ENCODE measurements at places on chromosomes 7 and 10.

DNA sequence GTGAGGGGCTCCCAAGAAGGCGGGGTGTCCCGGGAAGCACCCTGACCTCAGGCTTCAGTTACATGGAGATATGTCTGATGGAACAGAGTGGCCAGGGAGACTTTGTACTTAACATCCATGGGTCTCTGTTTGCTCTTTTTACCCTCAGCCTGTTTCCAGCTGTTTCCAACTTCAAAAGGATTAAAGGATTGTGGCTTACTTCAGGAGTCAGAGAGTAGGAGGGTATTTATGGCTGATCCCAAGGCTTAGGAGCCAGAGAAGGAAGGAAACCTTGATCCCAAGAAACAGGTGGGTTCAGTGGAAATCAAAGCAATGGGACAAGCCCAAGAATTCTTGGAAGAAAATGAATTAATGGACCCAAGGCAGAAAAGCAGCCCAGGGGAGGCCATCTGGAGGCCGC lies 37.7 kb upstream of the ZNF438 start:
- no peak for DNase-seq

GRCh38 chr10:63670291-63670898 lies 149.2 kb downstream of the REEP3 start:
- DNase-seq = peak; percentile 39

DNA sequence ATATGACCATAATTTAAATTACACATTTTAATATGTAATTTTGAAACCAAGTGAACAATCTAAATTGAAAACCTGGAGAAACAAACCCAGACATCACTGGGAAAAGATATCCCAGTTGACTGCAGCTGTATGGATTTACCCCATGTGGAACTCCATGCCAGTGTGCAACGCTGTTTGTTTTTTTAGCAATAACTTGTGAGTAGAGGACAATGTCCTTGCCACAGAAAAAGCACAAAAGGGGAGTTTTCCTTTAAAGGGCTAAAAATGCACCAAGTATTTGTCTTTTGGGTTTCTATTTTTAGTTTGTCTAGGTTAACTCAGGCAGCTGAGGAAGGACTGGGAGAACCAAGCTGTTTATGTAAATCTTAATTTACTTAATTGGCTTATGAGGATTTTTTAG lies 15.1 kb upstream of the COL17A1 start:
- DNase-seq = no peak

DNA sequence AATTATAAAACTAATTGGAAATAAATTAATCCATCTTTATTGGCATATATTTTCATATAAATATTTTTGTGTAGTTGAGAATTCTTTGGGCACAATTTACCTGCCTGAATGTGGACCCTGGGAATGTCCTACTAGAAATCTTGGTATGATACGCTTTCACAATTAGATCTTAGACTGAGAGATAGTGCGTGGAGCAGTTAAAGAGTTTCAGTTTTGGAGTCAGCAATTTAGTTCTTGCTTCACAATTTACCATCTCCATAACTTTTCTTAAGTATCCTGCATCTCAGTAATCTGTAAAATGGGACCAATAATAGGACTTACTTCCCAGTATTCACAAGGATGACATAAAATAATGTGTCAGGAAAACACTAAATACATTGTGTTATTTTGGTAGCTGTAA lies 2.0 kb downstream of the MTPN start:
- DNase-seq = no peak

DNA sequence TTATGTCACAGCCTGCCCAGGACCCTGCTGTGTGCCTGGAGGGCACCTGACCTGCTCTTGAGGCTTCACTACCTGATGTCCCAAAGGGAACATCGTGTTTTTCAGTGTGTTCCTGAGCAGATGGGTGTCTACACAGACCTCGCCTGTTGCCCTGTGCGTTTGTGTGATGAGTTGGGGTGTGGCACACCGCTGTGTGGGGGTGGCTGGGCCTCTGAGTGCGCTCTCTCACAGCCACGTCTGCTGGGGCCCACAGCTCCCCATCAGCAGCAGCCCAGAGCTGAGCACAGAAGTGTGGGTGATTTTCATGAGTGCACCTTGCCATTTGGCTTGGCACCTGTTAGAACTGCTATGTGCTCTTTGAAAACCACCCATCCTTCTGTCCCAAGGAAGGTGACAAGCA lies 121.5 kb downstream of the NKX6-2 start:
- no peak for DNase-seq

DNA sequence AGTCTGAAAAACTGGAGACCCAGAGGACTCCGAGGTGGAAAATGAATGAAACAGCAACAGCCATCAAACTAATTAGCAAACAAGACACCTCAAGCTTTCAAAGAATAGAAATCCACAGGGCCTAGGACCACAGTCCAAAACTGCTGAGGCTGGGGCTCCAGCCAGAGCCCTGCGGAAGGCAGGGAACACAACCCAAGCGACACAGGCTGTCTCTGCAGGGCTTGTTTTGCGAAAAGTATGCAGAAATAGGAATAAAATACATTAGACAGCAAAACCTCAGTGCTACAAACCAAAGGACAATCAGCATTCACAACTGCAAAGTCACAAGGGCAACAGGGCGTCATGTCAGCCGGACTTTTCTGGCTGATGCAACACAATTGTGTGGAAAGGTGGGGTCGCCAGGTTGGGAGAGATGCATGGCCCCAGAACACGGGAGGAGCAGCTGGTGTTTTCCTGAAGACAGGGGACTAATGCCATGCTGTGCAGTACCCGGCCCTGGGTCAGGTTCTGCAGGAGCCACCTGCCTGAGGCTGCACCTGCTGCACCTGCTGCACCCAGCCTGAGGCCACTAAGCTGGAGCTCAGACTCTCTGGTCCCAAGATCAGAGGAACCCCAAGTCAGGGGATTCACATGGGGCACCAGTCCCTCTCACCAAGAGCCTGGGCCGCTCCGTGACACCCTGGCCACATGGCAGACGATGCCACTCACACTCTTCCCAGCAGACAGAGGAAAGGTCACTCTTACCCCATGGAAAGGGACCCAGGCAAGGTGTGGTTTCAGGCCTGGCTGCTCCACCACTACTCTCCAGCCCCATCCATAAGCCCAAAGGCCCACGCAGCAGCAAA lies 74.2 kb downstream of the MAD1L1 start:
- DNase-seq = no peak

DNA sequence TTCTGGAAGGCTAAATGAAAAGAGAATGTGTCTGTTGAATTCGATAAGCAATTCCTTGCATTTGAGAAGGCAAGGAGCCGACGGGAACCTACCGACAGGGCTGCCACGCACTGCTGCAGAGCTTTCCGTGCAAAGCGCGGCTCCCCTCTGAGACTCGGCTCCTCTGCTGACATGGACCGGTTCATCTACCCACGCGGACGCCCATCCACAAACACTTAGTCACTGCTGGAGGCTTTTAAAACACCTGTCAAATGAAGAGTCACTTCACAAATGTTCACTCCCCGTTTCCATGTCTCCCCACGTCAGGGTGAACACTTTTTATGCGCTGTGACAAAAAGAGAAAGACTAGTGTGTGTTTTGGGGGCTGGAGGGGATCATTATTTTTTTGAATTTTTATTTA lies 32.0 kb downstream of the AMZ1 start:
- no peak for DNase-seq

DNA sequence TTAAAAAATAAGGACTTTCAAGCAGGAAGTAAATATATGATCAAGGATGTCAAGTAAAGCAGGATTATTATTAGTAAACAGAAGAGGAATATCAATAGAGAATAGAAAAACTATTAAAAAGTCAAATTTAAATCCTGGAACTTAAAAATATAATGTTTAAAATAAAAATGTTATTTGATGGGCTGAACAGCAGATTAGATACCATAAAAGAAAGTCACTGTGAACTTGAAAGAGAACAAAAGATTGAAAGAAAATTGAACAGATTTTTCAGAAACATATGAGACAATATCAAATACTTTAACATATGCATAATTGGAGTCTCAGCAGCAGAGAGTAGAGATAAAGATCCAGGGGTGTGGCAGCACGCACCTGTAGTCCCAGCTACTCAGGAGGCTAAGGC lies 1213.7 kb upstream of the AUTS2 start:
- DNase-seq = no peak

- DNase-seq = no peak
Observed at GRCh38 chr7:147062897-147063296, 946.3 kb downstream of the CNTNAP2 start.

DNA sequence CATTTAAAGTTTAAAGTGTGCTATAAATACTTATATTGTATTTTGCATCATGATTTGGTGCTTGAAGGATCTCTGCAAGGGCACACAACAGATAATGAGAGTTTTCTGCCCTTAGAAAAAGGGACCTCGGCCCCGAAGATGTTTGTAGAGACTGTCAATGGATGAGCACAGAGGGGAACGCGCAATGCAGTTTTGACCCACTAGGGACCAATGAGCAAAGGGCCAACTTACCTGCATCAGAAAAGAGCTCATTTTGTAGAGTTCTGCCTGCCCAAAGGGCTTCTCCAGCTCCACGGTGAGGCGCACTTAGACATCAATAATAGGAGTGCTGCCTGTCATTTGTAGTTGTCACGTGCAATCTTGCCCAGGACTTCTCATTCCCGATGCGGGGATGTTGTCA lies 91.1 kb downstream of the BUB3 start:
- DNase-seq = no peak

GRCh38 chr10:21318540-21319167 lies 206.8 kb downstream of the SKIDA1 start:
- no peak for DNase-seq

GRCh38 chr10:111209692-111210091 lies 132.9 kb downstream of the ADRA2A start:
- no peak for DNase-seq

- DNase-seq = no peak
Observed at GRCh38 chr10:61325223-61325960, 127.8 kb downstream of the TMEM26 start.

GRCh38 chr7:80114159-80114558 lies 20.5 kb upstream of the GNAI1 start:
- DNase-seq = no peak

GRCh38 chr7:33735403-33735802 lies 169.9 kb upstream of the BMPER start:
- no peak for DNase-seq

DNA sequence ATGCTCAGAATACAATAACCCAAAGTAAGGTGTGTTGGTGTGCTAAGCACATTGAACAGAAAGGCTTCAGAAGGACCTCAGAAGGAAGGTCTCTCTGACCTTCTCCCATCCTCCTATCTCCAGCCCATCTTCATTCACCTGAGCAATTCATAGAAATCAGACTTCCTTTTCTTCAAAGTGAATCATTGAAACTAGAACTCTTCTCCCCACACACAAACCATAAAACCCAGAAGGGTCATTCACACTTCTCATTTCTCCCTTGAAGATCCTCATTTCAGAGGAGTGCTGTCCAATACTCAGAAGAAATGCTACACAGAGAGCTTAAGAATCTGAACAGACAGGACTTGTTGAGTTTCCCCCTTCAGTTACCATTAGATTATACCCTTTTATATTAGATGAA lies 89.5 kb downstream of the VWDE start:
- no peak for DNase-seq

- DNase-seq = no peak
Observed at GRCh38 chr10:91249700-91250099, 29.2 kb downstream of the PCGF5 start.

- peak; percentile 17 for DNase-seq
Observed at GRCh38 chr7:52146871-52147634, 830.4 kb upstream of the COBL start.

DNA sequence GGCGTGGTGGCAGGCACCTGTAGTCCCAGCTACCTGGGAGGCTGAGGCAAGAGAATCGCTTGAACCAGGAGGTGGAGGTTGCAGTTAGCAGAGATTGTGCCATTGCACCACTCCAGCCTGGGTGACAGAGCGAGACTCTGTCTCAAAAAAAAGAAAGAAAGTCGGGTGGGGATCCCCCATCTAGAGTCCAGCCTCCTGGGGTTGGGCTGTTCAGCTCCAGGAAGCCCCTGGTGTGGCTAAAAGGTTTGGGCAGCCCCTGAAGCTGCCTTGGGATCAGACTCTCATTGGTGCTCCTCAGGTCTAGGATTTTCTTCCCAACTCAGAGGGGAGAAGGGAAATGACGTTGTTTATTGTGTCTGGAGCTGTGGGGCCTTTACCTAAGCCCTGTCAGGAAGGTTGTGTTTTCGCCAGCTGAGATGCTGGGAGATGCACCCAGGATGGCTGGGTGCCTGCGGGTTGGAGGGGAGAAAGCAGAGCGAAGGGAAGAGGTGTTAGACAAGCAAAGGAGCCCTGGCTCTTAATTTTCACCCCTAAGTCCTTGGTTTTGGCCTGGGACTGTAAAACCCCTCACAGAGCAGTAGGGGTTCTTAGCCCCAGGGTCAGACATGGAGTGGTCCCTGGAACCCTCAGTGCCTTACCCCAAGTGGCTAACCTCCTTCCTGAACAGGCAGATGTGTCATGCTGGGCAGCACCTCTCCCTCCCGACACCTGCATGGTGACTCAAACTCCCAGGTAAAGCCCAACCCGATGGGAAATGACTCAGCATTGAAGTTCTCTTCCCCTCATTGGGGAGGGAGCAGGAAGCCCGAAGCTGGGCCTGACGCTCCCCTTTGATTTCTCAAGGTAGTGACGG lies 21.1 kb downstream of the PLAU start:
- no peak for DNase-seq

- no peak for DNase-seq
Observed at GRCh38 chr10:116178086-116178605, 94.9 kb downstream of the GFRA1 start.

GRCh38 chr7:87497482-87497881 lies 22.0 kb upstream of the ABCB4 start:
- no peak for DNase-seq

DNA sequence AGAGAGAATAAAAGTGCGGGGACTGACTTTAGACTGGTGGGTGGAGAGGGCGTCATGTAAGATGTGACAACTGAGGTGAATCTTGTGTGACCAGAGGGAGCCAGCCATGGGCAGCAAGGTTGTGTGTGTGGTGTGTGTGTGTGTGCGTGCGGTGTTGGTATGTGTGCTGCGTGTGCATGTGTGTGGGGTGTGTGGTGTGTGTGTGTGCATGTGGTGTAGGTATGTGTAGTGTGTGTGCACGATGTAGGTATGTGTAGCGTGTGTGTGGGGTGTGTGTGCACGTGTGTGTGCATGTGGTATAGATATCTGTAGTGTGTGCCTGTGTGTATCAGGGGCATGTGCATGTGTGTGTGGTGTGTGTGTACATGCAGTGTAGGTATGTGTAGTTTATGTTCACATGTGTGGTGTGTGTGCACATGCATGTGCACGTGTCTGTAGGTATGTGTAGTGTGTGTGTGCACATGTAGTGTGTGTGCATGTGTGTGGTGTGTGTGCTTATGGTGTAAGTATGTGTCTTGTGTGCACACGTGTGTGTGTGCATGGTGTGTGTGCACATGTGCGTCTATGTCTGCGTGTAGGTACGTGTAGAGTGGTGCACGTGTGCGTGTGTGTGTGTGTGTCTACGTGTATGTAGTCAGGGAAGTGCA lies 312.3 kb upstream of the MKI67 start:
- no peak for DNase-seq

All from retina (tissue), 1 donor.